Vagina (tissue), 2 donors: ENCODE measurements at places on chromosomes 1 and 21.

DNA sequence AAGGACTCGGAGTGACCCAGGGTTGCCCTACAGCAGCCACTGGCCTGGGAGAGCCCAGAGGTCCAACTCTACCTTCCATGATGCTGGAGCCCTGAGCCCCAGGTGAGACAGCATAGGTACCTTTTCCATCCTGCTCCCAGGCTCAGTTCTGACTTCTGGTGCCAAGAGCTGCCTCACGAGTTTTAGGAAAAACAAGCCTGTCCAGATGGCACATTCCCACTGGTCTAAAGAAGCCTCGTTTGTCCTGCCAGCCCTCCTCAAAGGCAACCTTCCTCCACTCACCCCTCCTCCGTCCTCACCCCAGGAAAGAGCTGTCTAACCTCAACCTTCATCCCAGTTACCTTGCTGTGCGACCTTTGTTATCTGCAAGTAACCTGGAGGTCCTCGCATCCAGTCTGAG is 53.5 kb upstream of the PRELP start:
- no peak overlapping the region for H3K27ac ChIP-seq
- H3K4me1 ChIP-seq = peaks cover 11% of the 10 kb centered on the region
- H3K36me3 ChIP-seq = no peaks in the 10 kb centered on the region
- DNase-seq = no peak
- no peaks in the 10 kb centered on the region for H3K27me3 ChIP-seq

- peaks cover 23% of the 10 kb centered on the region for H3K4me1 ChIP-seq
- H3K27me3 ChIP-seq = no peaks in the 10 kb centered on the region
- no peaks in the 10 kb centered on the region for H3K36me3 ChIP-seq
- no peak overlapping the region for H3K4me3 ChIP-seq
- no peak overlapping the region for H3K27ac ChIP-seq
Measured at GRCh38 chr1:115166531-115167091, 77.3 kb upstream of the TSPAN2 start.

DNA sequence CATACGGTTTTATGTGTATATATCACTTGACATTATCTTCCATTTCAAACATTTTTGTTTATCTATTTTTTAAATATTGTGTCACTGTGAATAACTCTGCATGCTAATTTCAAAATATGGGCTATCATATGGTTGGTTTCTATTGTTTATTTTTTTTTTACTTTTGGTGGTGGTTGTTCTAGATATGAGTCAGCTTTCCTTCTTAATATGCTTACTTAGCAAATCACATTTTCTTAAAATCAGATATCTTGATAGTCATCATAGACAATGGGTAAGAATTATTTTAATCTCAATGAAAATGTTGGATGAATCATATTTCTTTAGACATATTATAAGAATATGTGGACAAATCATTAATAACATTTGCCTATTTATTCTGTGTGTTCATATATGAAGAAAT is 881.5 kb downstream of the BRINP3 start:
- H3K36me3 ChIP-seq = no peaks in the 10 kb centered on the region
- no peak for DNase-seq
- no peak overlapping the region for H3K4me3 ChIP-seq

DNA sequence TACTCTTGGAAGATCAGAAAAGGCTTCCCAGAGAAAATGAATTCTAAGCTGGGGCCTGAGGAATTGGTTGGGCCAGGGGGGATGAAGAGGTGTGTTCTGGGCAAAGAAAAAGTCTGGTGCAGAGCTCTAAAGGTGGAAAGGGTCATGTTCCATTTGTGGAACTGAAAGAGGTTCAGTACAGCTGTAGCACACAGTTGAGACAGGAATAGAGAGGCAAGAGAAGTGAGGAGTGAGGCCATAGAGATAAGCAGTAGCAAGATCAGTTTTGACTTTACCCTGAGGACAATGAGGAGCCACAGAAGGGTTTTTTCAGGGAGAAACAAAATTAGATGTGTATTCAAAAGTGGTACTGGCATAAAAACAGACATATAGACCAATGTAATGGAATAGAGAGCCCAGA is 30.3 kb upstream of the MUTYH start:
- peaks cover 4% of the 10 kb centered on the region for H3K4me1 ChIP-seq
- H3K4me3 ChIP-seq = no peak overlapping the region
- H3K27ac ChIP-seq = no peak overlapping the region
- no peaks in the 10 kb centered on the region for H3K27me3 ChIP-seq

- H3K4me3 ChIP-seq = no peak overlapping the region
- H3K27ac ChIP-seq = no peak overlapping the region
- H3K36me3 ChIP-seq = no peaks in the 10 kb centered on the region
- no peaks in the 10 kb centered on the region for H3K27me3 ChIP-seq
Measured at GRCh38 chr1:41983451-41983850, 64.7 kb upstream of the HIVEP3 start.

DNA sequence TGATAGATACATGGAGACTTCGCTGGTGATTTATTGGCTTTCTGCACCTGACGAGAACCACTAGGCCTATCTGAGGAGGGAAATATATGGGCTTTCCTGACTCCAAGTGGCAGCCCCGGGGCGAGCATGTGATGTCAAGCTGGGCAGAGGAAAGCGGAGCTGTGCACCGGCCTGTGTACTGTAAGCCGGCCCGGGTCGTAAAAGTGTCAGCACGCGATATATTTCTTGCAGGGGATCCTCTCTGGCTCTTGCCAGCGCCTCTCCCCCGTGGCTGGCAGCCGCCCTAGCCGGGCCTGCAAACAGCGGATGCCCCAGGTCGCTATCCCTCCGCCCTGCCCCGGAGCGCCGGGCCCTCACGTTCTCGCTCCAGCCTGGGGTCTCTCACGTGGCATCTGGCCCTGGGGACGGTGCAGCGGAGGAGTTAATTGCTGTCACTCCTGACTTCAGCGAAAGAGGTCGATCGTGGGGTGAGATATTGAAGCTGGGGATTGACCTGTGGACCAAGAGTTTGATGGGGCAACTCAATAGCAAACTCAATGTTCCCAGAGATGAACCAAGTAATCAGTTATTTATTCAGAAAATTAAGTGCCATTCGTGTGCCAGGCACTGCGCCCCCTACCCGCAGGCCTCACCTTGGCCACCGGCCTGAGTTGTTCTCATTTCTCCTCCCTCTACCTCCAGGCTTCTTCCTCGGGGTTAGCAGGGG is 41.0 kb upstream of the HAO2 start:
- peaks cover 25% of the 10 kb centered on the region for H3K4me1 ChIP-seq
- DNase-seq = no peak
- no peaks in the 10 kb centered on the region for H3K27me3 ChIP-seq
- H3K36me3 ChIP-seq = no peaks in the 10 kb centered on the region
- no peak overlapping the region for H3K27ac ChIP-seq

DNA sequence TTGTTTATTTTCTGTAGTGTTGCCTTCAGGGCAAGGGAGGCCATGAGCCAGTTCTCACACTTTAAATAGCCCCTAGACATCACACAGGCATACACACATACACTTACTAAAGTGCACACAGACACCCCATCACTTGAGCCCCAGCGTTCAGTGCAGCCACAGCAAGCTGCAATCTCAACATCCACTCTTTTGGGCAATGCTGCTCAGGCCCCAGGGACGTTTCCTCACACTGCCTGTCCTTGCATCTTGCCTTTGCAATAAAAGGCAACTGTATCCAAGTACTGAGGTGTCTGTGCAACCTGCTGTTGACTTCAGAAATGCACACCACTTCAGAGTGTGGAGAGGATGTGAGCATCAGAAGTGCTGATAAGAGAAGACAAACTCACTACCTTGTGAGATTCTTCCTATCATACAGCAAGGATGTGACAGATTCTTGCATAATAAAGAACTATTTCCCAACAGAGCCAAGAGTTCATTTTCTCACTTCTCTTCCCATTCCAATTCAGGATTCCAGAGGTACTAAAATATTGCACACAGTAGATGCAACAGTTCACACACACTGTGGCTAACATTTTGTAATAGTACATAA is 36.2 kb downstream of the IRF2BP2 start:
- no peak overlapping the region for H3K4me3 ChIP-seq
- H3K4me1 ChIP-seq = no peaks in the 10 kb centered on the region
- H3K27me3 ChIP-seq = no peaks in the 10 kb centered on the region
- no peaks in the 10 kb centered on the region for H3K36me3 ChIP-seq

- no peak for DNase-seq
- H3K27me3 ChIP-seq = no peaks in the 10 kb centered on the region
- H3K4me3 ChIP-seq = no peak overlapping the region
- H3K27ac ChIP-seq = no peak overlapping the region
- H3K36me3 ChIP-seq = no peaks in the 10 kb centered on the region
- no peaks in the 10 kb centered on the region for H3K4me1 ChIP-seq
Measured at GRCh38 chr1:57546549-57547330, 122.9 kb upstream of the DAB1 start.

DNA sequence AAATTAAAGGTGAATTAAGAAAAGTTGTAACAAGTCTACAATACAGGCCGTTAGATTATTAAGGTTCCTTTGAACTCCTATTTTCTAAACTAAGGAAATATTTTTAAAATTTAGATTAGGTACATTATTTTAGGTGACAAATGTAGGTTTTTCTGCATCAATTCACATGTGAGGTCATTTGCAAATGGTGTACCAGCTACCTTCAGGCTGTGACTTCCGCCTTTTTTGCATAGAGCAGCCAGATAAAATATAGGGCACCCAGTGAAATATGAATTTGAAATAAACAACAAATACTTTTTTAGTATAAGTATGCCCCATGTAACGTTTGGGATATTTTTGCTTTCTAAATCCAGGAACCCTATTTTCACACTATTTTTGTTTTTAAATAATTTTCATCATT is 544.0 kb downstream of the LMO4 start:
- no peaks in the 10 kb centered on the region for H3K27me3 ChIP-seq
- H3K4me3 ChIP-seq = no peak overlapping the region
- H3K36me3 ChIP-seq = no peaks in the 10 kb centered on the region
- no peak overlapping the region for H3K27ac ChIP-seq

DNA sequence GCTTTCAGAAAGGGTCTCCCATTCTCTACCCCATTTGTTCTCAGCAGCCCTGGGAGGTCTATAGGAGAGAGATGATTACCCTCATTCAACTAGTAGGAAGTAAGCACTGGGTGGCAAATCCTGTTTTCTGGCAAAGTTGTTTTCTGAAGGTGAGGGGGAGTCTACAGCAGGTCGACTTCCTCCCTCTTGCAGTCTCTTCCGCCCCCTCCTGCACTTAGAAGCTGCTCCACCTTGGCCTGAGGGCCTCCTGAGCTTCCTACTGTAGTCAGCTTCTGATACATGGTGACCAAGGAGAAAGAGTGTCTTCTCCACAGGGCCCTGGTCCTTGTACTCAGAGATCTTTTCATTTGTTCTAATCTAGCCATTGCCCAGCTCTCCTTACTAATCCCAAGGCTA is 93.1 kb downstream of the RGL1 start:
- H3K27me3 ChIP-seq = no peaks in the 10 kb centered on the region
- H3K4me3 ChIP-seq = no peak overlapping the region
- no peak for DNase-seq
- H3K27ac ChIP-seq = no peak overlapping the region
- no peaks in the 10 kb centered on the region for H3K36me3 ChIP-seq

- no peaks in the 10 kb centered on the region for H3K27me3 ChIP-seq
- H3K4me1 ChIP-seq = no peaks in the 10 kb centered on the region
- no peak overlapping the region for H3K27ac ChIP-seq
Measured at GRCh38 chr1:39907528-39908453, 6.1 kb upstream of the MYCL start.

GRCh38 chr1:205229399-205229871 is 1.7 kb downstream of the TMCC2 start:
- H3K4me3 ChIP-seq = peak overlapping the region; percentile 57
- no peaks in the 10 kb centered on the region for H3K36me3 ChIP-seq
- no peaks in the 10 kb centered on the region for H3K27me3 ChIP-seq
- no peak overlapping the region for H3K27ac ChIP-seq
- no peak for DNase-seq
- H3K4me1 ChIP-seq = peaks cover 33% of the 10 kb centered on the region

GRCh38 chr21:14683063-14683462 is 136.9 kb upstream of the SAMSN1 start:
- no peak overlapping the region for H3K4me3 ChIP-seq
- no peaks in the 10 kb centered on the region for H3K4me1 ChIP-seq
- no peak for DNase-seq
- H3K27me3 ChIP-seq = no peaks in the 10 kb centered on the region
- no peak overlapping the region for H3K27ac ChIP-seq
- H3K36me3 ChIP-seq = no peaks in the 10 kb centered on the region
